Epithelial cell of proximal tubule (primary cell): ENCODE measurements at places on chromosomes 13 and 19.

- no peak for DNase-seq
Observed at GRCh38 chr13:40517486-40518480, 148.7 kb downstream of the FOXO1 start.

- DNase-seq: no peak
Observed at GRCh38 chr13:35987572-35988513, 143.3 kb downstream of the DCLK1 start.

GRCh38 chr13:20609145-20609544, 42.2 kb downstream of the IFT88 start:
- DNase-seq: no peak

GRCh38 chr13:46648166-46648607, 95.2 kb downstream of the LRCH1 start:
- DNase-seq: no peak

DNA sequence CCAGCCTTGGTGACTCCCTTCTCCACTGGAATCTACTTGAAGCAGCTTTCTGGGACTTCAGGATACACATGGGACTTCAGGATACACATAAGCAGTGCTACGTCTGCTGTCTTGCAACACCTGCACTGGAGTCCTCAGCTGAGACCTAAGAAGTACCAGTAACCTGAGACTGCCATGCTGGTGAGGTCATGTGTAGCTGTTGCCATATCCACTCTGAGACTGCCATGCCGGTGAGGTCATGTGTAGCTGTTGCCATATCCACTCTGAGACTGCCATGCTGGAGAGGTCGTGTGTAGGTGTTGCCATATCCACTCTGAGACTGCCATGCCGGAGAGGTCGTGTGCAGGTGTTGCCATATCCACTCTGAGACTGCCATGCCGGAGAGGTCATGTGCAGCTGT, 937.9 kb downstream of the EFNB2 start:
- DNase-seq: no peak

DNA sequence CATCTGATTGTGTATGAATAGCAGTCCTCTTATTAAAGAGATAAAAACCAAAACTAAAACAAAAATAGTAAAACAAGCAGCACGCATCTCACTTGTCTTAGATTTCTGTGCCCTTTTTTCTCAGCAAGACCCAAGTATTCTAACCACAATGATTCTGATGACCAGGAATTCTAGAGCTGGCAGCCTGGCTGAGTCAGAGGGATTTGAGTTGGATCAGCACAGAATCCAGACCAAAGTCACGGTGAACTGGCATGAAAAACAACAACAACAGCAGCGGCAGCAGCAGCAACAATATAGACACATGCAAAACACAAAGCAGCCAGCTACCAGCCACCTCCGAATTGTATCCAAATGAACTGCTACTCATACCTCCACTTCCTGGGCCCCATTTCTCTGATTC, 360.5 kb downstream of the KCNRG start:
- DNase-seq: peak; percentile 86

DNA sequence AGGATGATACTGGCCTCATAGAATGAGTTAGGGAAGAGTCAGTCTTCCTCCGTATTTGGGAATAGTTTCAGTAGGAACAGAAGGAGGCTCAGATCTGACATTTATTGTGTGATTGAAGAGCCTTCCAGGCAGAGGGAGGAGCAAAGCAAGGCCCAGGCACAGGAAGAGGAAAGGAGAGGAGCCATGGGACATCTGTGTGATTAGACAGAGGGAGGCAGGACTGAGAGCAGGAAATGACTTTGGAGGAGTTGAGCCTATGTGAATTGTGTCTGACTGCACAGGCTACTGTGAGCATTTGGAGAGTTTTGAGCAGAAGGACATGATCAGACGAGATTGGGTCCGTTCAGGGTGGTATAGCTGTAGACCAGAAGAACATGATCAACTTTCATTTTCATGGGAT, 8.5 kb downstream of the SIGLEC7 start:
- no peak for DNase-seq

DNA sequence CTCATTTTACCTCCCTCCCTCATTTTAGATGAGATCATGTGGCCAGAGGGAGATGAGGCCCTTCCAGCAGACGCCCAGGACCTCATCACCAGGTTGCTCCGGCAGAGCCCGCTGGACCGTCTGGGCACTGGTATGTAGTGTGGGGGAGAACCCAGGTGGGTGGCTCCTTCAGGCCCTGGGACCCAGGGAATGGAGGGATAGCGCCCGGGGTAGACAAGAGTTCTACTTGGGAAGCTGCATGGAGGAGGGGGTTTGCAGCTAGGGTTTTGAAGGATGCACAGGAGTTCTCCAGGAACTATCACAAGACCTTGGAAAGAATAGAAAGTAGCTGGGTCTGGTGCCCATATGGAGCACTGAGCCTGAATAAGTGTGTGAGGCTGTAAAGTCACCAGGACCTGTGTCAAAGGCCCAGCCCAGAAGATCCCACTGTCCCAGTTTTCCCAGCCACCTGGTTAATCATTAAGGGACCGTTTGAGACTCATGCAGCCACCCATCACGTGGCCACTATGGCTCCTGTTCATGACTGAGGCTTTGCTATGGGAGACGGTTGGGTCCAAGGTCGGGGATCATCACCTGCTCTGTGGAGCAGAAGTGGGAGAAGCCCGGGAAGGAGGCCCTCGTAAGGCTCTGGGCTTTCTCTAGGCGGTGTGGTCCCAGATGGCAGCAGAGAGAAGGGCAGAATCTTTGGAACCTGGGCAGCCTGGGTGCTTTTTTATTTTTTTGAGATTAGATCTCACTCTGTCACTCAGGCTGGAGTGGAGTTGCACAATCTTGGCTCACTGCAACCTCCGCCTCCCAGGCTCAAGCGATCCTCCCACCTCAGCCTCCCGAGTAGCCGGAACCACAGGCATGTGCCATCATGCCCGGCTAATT, 17.0 kb upstream of the PIK3R2 start:
- DNase-seq: no peak

GRCh38 chr19:50173127-50173526, 10.0 kb upstream of the IZUMO2 start:
- DNase-seq: no peak

DNA sequence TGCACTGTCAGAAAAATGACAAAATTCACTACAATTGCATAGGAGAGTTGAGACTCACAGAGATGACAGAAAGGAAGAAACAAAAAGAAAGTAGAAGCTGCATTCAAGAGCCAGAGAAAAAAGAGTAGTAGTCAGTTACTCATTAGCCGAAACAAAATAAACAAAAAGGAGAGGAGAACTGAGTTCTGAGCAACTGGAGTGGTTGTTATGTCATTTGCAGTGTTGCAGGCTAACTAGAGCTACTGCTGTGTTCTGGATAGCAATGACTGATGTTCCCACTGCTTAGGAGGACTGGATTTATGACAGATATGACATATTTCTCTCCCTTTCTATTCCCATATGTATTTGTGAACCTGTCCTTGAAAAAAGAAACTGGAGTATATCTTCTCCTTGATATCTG, 482.6 kb downstream of the RFC3 start:
- DNase-seq: no peak

- no peak for DNase-seq
Observed at GRCh38 chr13:59982631-59983382, 180.9 kb downstream of the DIAPH3 start.

- no peak for DNase-seq
Observed at GRCh38 chr13:83702021-83702420, 180.3 kb downstream of the SLITRK1 start.

DNA sequence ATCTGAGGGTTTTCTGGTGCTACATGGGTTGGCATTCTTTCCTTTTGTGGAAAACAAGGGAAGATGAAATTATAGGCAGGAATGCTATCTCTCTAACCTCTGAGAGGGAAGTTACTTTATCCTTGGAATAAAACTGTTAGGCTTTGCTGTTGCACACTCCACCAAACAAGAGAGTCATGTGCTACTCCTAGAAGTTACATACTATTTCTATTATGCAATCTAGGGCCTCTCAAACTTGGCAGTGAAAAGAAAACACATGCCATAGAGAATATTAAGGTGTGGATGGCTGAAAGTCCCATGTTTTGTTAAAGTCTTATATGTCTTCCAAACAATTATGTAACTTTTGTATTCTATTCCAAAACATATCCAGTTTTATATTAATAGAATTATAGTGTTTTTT, 367.9 kb downstream of the SLC7A1 start:
- no peak for DNase-seq

GRCh38 chr13:99566125-99567083, 65.1 kb downstream of the TM9SF2 start:
- DNase-seq: no peak

DNA sequence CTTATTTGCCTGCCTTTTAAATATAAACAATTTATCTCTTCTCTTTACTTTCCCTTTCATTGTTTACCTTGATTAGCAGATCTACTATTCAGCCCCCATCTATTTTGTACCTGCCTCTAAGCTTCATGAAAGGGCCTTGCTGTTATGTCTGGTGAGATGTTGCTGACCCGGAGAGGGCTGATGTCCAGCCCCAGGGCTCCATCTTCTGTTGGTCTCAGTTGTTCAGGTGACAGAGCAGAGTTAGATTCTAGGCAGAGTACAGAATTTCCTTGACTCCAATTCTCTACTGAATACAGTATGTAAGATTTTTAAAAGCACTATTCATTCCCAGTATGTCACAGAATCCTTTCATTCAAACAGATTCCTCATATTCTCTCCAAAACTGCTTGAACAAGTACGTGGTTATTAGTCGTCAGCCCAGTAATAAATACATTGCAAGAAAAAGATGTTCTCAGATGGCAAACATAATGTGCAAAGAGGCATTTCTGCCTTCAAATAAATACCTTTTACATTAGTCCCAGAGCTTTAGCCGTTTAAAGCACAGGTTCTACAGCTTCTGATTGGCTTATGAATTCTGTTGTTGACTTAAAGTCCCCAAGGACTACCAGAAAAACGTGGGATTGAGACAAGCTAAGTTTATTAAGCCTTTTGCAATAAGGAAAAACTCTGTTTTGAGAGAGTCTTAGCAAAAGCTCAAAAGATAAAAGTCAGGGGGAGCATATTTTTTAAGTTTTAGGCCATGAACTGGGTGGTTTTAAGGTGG, 159.1 kb downstream of the GPC5 start:
- no peak for DNase-seq

DNA sequence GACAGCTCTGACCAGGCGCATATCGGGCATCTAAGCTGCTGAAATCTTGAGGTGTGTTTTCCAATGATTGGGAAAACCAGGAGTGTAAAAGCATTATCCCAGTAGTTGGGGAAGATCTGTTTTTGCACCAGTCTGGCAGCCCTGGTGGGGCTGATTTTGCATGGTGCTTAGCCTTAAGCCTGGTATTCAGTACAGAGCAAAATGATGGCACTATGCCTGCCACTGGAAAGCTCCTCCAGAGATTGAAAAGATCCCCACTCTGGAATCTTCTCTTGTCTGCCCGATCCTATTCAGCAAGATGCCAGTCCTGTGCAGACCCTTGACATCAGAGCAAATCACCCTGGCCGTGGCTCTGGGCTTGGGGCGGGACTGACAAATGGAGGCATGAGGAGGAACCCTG, 44.7 kb upstream of the SIAH3 start:
- no peak for DNase-seq

- no peak for DNase-seq
Observed at GRCh38 chr19:39749981-39750380, 12.2 kb upstream of the CLC start.

DNA sequence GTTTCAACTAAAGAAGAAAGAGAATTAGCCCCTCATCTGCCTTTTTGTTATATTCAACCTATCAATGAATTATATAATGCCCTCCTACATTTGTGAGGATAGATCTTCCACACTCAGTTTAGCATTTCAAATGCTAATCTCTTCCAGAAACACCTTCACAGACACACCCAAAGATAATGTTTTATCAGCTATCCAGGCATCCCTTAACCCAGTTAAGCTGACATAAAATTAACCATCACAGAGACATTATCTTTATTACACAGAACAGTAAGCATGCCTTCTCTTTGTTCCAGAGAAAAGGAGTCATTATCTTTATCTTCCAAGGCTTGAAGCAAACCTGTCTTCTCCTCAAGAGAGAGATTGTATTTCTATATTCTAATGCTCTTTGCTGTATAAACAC, 53.1 kb downstream of the PCDH20 start:
- no peak for DNase-seq

DNA sequence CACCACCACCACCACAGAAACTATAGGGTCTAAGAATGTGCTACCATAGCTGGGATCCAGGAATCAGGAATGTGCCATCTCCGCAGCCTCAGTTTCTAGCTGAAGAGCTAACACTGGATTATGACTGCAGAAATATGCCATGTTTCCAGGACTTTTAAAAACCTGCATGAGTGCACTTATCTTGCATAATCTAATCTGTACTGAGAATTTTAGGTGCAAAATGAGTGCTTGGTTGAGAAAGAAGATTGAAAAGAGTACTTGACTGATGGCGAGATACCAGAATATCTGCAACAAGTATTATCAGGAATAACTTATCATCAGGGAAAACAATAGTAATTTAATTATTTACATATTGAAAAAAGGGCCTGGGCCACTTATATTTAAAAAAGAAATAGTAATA, 97.2 kb upstream of the FAM216B start:
- DNase-seq: no peak

- peak; percentile 9 for DNase-seq
Observed at GRCh38 chr13:29362849-29363604, 232.5 kb downstream of the SLC7A1 start.

DNA sequence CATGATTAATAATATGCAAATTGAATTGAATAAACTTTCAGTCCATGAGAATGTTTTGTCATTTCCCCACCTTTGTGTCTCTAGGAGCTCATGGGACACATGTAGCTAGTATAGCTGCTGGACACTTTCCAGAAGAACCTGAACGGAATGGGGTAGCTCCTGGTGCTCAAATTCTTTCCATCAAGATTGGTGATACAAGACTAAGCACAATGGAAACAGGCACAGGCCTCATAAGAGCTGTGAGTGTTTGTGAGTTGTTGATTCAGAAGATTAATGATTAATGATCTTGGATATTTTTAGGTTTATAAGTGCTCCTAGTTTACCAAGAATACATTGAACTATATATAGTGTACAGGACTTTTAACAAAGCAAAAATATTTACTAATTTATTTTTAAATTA, 30.1 kb downstream of the TPP2 start:
- peak; percentile 15 for DNase-seq

- DNase-seq: no peak
Observed at GRCh38 chr19:15330801-15331418, 1.4 kb downstream of the BRD4 start.

- DNase-seq: no peak
Observed at GRCh38 chr13:102582256-102582655, 14.5 kb upstream of the TPP2 start.
